ENCODE measurements at places on chromosomes 4 and X. TPM values are rescaled to one million over a fixed set of nuclear protein-coding genes. Genes with fewer than 3 reads are reported as not detected.

The DUSP21 gene
- total RNA-seq: not detected

DNA sequence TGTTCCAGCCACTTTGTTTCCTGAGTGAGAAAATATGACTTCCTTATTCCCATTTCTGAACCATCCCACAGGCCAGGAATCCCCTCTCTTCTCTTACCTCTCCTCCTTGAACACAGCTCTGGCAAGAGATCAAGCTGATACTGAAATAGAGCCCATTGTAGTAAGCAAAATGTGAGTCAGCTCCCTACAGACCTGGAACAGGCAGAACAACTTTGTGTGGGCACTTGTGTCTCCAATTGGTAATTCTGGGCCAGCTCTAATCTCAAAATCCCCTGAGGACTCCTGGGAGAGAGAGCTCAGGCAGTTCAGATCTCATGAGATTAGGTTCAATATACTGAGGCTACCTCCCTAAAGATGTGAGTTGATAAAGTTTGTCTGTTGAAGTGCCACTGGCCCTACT, 213.5 kb downstream of the GUCY2F start:
- DNase-seq: no peak
- no peaks in the 10 kb centered on the region for H3K27me3 ChIP-seq
- H3K36me3 ChIP-seq: no peaks in the 10 kb centered on the region

DNA sequence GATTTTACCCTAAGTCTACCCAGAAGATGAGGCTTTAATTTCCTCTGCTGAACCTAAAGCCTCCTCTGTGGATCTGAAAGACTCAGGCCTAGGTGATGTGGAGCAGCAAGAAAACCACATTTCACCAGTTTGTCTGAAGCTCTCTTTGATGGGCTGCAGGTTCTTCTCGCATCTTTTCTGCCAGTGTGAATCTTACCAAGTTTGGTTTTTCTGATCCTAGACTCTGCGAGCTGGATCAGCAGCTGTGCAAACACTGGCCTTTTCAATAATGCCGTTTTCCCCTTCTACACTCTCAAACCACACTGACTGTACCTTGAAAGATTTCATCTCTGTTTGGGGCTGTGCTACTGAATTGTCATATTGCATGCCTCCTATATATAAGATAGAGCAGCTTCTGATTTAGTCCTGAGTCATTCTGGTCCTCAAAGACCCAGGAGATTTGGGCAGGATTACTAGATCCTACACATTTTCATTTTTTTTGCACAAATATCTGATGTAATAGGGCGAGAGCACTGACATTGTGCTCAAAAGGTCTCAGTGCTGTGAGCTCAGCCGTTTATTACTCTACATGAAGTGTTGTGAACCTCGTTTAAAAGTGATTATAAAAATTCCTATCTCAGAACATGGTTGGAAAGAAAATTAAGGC, 133.6 kb upstream of the FAM9C start:
- no peaks in the 10 kb centered on the region for H3K4me1 ChIP-seq
- H3K36me3 ChIP-seq: no peaks in the 10 kb centered on the region
- H3K4me3 ChIP-seq: no peak overlapping the region
- no peak for DNase-seq
- no peak overlapping the region for H3K27ac ChIP-seq
- H3K27me3 ChIP-seq: no peaks in the 10 kb centered on the region

The NRK gene
- 16.1 TPM for total RNA-seq

The BGN gene
- 492 TPM for total RNA-seq

The DGKK gene
- 0.03 TPM for total RNA-seq

The COL4A6 gene
- total RNA-seq: 1.4 TPM

The FGF5 gene
- total RNA-seq: not detected

- H3K27me3 ChIP-seq: no peaks in the 10 kb centered on the region
- H3K27ac ChIP-seq: peak overlapping the region; percentile 76
- no peak overlapping the region for H3K4me3 ChIP-seq
- DNase-seq: no peak
- H3K36me3 ChIP-seq: no peaks in the 10 kb centered on the region
- peaks cover 11% of the 10 kb centered on the region for H3K4me1 ChIP-seq
Observed at GRCh38 chr4:87109121-87109520, 111.3 kb downstream of the KLHL8 start.

DNA sequence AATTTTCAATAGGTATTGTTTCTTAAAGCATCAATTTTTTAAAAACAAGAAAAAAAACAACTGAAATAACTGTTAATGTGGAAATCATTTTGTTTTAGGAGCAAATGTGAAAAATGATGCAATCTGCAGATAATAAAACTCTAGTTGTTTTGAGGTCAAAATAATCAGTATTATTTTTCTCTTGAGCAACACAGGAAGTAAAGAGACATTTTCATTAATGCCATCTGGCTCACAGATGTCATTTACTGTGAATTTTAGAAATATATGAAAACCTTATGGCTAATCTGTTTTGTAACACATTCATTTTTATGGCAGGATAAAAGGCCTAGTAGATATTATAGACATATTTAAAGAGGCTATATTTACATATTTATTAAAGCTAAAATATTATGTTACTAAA, 141.6 kb downstream of the PCDH18 start:
- no peaks in the 10 kb centered on the region for H3K27me3 ChIP-seq
- H3K27ac ChIP-seq: no peak overlapping the region
- DNase-seq: peak; percentile 40
- H3K4me1 ChIP-seq: no peaks in the 10 kb centered on the region
- no peaks in the 10 kb centered on the region for H3K36me3 ChIP-seq

DNA sequence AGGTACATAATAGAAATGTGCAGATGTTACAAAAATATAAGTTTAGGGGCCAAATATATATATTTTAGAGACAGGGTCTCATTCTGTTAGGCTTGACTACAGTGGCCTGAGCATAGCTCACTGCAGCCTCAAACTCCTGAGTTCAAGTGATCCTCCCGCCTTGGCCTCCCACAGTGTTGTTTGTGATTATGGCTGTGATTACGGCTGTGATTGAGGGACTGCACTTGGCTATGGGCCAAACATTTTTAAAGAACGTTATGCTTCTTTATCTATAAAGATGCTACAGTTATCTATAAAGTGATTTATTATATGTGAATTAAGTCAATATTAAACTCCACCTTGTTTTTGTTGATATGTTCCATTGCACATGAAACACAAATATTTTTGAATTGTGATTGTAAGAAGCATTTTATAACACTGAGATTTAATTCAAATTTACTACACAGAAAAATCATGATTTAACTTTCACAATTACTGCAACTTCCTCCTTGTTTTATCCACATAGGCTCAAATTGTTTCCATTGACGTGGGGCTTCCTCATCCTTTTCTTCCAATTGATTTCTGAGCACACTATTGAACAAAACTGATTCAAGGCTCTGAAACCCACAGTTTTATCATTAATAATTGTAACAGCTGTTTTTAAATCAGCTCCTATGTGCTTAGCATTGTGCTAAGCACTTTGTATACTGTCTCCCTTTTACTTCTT, 68.4 kb upstream of the BMPR1B start:
- H3K4me3 ChIP-seq: no peak overlapping the region
- no peaks in the 10 kb centered on the region for H3K27me3 ChIP-seq
- no peak overlapping the region for H3K27ac ChIP-seq
- no peaks in the 10 kb centered on the region for H3K4me1 ChIP-seq
- DNase-seq: no peak

All from left lung (tissue), 14 donors.